Left lung (tissue), 14 donors: ENCODE measurements at places on chromosomes 4 and X. TPM values are rescaled to one million over a fixed set of nuclear protein-coding genes. Genes with fewer than 3 reads are reported as not detected.

- no peaks in the 10 kb centered on the region for H3K27me3 ChIP-seq
- H3K4me1 ChIP-seq, result peaks cover 12% of the 10 kb centered on the region
- H3K4me3 ChIP-seq, result no peak overlapping the region
- DNase-seq, result no peak
- no peak overlapping the region for H3K27ac ChIP-seq
These were observed 68.6 kb downstream of the PRSS12 start for GRCh38 chr4:118284169-118284568.

DNA sequence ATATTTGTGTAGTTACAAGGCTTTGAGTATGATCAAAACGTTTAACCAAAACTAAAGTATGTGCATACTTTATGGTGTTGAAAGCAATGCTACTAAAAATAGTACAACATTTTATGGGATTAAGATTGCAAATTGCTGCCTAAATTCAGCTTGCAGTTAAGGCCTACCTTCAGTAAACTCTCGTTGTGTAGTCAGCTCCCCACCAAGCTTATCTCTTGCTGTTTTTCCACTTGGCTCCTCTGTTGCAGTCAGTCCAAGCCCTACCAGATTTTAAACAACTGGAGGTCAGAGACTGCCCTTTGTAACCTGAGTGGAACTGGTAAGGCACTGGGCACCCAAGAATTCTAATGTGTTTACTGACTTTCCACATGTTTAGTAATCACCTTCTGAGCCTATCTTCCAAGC, 25.7 kb downstream of the AFF1 start:
- no peak overlapping the region for H3K4me3 ChIP-seq
- DNase-seq, result no peak
- no peak overlapping the region for H3K27ac ChIP-seq
- no peaks in the 10 kb centered on the region for H3K36me3 ChIP-seq
- peaks cover 54% of the 10 kb centered on the region for H3K4me1 ChIP-seq

Gene UCP1
- 0.47 TPM for polyA plus RNA-seq

DNA sequence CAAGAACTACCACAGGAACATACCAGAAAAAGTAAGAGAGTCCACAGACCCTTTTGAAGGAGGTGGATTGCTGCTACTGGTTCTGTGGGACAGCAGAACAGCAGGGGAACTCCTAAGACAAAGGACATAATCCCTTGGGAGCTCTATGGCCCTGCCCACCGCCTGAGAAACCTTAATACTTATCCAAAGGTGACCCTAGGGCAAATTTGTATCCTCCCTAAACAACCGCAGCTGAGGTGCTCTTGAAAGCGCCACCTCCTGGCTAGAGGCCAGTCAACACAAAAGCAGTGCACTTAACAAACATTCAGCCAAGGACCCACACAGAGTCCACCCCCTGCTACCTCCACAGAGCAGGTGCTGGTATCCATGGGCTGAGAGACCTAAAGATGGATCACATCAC, 136.8 kb downstream of the ADAM29 start:
- H3K27ac ChIP-seq, result no peak overlapping the region
- no peaks in the 10 kb centered on the region for H3K36me3 ChIP-seq
- no peak for DNase-seq
- H3K27me3 ChIP-seq, result no peaks in the 10 kb centered on the region
